ENCODE measurements at places on chromosomes 2 and 18. TPM values are rescaled to one million over a fixed set of nuclear protein-coding genes. Genes with fewer than 3 reads are reported as not detected.
A peak's percentile ranks its signal among the peaks of the same experiment; 100 is the strongest.

DNA sequence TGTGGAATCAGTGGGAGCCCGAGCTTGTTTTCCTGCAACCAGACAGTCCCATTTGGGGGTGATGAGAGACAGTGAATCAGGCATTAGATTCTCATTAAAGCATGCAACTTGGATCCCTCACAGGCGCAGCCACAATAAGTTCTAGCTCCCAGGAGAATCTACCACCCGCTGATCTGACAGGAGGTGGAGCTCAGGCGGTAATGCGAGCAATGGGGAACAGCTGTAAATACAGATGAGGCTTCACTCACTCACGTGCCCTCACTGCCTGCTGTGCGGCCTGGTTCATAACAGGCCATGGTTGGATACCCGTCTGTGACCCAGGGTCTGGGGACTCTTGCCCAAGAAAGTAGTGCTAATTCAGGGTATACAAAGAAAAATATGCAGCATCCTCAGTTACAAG is 144.8 kb upstream of the RGPD4 start:
- DNase-seq: peak; percentile 33
- H3K27me3 ChIP-seq: no peaks in the 10 kb centered on the region
- H3K4me3 ChIP-seq: no peak overlapping the region
- peaks cover 18% of the 10 kb centered on the region for H3K4me1 ChIP-seq
- no peaks in the 10 kb centered on the region for H3K36me3 ChIP-seq

DNA sequence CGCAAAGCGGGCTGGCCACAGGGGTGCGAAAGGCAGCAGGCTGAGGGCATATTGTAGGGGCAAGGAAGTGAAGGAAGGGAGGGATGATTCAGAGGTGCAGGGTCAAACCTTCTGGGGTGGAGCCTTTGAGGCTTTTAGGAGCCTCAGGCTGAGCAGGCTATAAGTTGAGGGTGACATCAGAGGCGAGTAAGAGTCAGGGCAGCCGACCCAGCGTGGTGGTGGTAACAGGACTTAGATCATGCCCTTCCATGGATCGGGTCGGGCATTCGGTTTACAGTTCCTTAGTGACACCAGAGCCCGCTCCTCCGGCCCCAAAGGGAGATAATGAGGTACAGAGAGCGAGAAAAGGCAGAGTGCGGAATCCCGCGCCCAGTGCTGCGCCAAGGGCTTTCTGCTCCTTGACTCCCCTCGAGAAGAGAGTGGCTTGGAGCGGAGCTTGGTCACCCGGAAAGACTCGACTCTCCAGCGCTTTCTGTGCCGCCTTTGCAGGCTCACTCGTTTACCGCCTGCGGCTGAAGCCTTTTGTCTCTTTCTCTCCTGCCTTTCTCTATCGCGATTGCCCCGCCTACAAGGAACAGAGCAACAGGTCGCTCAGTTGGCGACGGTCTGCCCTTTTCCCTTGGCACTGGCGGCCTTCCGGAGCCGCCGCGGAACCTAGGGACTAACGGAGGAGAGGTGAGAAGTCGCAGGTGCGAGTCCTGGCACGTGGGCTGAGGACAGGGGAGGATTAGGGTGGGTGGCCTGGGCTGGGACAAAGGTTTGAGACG is 720 bp downstream of the LBX2 start:
- peaks cover 97% of the 10 kb centered on the region for H3K27me3 ChIP-seq
- DNase-seq: peak; percentile 88
- no peak overlapping the region for H3K27ac ChIP-seq
- H3K36me3 ChIP-seq: no peaks in the 10 kb centered on the region
- peak overlapping the region; percentile 69 for H3K4me3 ChIP-seq

- no peak for DNase-seq
- no peak overlapping the region for H3K4me3 ChIP-seq
- H3K36me3 ChIP-seq: no peaks in the 10 kb centered on the region
Measured at GRCh38 chr18:48800876-48801727, 149.7 kb downstream of the SMAD7 start.

GRCh38 chr2:209044307-209044706 is 379.5 kb upstream of the MAP2 start:
- no peaks in the 10 kb centered on the region for H3K4me1 ChIP-seq
- H3K27me3 ChIP-seq: no peaks in the 10 kb centered on the region
- H3K36me3 ChIP-seq: no peaks in the 10 kb centered on the region
- H3K4me3 ChIP-seq: no peak overlapping the region
- peak; percentile 24 for DNase-seq

DNA sequence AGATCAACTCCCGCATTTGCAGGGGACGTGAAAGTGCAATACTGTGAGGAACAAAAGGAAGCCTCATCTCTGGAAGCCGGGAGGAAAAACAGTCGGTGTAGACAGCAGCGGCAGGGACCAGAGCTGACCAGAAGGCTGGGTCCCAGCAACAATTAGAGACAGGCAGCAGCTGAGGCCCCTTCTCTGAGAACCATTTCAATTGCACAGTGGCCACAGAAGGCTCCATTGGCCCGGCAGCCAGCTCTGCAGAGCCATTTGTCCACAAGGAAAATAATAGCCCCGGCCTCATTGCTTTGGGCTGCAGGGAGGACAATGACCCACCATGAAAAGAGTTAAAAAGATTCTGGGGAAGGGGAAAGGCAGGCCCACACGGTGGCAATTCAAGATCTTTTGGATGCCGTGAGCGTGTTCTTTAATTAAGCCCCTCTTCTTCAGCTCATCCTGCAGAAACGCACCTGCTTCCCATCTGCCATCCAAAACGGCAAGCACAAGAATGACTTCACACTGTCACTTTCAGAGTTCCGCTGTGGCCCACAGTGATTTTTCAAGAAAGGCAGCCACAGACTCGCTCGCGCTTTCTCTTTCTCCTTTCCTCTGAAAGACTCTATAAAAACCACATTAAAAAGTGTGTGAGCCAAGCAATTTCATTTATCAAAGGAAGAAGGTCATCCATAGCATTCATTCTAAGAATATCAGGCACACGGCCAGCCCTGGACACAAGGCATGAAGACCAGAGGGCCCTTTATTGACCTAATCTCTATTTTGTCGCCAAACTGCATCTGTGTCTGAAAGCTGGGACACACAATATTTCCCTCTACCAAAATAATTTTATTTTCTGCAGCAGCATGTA is 293.6 kb downstream of the SOX11 start:
- H3K4me3 ChIP-seq: no peak overlapping the region
- H3K36me3 ChIP-seq: no peaks in the 10 kb centered on the region
- H3K27me3 ChIP-seq: no peaks in the 10 kb centered on the region
- no peak for DNase-seq

Gene GALNT5
- total RNA-seq: 0.14 TPM

All from GM23338 (cell line).